NCI-H187 (cell line): ENCODE measurements at places on chromosomes 11 and 22.

DNA sequence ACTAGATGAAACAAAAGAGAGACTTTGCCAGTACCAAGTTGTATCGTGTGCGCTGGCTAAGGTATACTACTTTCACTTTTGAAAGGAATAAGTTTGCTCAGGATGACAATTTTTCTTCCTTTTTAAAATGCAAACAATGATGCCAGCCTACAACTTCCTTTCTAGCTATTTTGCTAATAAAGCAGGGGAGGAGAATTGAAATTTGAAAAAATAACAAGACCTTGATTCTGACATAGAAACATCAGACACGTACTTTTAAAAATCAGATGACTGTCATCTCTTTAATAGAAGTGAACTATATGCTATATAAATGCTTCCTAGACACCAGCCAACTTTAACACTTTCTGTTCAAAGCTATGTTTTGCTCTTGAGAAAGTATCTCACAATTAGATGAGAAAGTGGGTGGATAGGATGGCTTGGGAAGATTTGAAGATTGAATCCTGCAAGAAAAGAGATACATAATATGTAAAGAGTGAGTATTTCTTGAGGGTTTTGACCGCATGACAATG is 41.7 kb upstream of the BLID start:
- peak; percentile 63 for DNase-seq

DNA sequence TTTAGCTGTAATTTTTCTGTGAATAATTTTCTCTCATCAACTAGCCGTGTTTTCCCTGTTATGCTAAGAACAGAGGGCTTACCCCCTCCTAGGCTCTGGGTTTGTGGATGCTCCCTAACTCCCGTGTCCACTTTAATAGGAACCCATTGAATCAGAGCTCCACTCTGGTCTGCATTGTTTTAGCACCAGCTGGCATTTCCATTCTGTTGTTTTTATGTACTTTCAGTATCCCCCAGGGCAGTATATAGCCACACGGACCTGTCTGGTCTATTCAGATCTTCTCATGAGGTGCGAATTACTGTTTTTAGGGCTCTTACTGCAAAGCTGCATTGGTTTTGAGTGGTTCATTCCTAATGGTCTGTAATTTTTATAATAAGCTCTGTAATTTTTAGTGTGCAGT is 16.0 kb downstream of the POLD3 start:
- no peak for DNase-seq

DNA sequence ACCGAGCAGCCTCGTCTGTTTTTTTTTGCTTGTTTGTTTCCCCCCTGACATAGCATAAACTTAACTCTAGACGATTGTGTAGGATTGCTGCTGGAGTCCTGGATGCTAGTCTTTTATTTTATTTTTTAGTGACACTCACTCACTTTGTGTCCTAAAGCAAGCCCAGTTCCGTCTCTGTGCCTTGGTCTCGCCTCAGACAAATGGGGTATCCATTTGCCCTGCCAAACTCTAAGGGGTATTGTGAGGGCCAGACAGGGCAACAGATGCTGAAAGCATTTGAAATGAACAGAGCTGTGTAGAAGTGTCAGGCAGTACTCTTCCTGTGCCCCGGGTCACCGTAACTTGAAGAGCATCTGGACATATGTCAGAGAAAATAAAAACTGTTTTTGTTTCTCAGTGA is 34.8 kb upstream of the DKK3 start:
- DNase-seq = no peak

GRCh38 chr11:119085437-119085847 is 761 bp downstream of the HMBS start:
- DNase-seq = no peak

GRCh38 chr11:41486424-41486823 is 27.0 kb upstream of the LRRC4C start:
- DNase-seq = no peak

- DNase-seq = peak; percentile 66
Observed at GRCh38 chr11:65452806-65453490, 30.4 kb downstream of the NEAT1 start.

DNA sequence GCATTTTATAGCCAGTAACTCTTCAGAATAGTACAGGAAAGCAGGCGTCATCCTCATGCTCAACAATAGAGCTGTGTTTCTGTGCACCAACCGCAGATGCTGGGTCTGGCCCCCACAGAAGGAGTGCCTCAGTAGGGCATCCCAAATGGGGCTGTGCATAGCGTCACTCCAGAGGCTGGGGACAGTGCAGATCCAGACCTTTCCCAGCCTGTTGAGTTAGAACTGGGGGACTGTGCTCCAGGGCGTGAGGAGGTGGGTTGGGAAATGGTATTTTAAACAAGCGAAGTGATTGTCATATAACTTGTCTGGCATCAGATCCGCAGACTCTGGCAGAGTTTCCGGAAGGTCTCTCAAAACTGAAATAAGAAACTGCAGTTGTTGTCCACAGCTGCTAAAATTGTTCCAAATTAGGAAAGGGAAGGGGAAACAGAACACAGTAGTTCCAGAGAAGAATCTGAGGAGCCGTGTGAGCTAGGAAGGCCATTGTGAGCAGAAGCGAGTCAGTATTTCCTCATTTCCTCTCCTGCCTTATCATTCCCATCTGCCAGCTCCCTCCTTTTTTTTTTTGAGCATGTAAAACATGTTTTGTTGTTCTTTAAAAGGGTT is 52.2 kb downstream of the JAM3 start:
- no peak for DNase-seq

DNA sequence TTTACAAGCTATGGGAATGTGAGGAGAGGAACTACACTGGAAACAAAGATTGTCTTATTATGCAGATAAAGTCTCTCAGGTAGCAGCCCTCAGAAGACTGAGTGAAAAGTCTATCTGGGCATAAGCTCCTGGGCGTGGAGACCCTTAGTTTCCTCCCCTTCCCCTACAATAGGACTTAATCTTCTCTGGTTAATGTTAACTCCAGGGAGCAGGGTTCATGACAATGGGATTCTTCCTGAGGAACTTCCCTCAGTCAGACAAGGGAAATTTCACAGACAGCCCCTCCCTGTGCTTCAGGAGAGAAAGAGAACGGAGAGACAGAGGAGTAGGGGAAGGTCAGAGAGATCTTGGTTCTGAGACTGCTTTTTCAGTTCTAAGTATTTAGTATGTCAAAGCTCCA is 1428.6 kb downstream of the LRRC4C start:
- no peak for DNase-seq

GRCh38 chr22:46108564-46109473 is 41.5 kb upstream of the PPARA start:
- no peak for DNase-seq

DNA sequence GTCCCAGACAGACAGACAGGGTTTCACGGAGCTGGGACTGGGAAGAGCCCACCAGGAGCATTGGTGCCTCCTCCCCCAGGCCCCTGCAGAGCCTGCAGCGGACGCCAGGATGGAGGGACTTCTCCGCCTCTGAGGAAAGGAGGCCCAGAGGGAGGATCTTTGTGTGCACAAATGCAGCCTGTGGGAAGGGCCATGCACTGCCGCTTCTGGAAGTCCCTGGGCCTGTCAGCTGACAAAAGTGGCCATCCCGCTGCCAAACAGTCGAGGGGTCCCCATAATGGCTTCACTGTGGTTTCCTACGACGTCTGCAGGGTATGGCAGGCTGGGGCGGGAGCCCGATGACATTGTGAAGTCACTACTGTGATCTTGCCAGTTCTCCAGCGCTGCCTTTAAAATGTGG is 73.8 kb downstream of the TP53I11 start:
- no peak for DNase-seq

GRCh38 chr11:86196085-86196696 is 48.4 kb upstream of the EED start:
- DNase-seq = no peak

DNA sequence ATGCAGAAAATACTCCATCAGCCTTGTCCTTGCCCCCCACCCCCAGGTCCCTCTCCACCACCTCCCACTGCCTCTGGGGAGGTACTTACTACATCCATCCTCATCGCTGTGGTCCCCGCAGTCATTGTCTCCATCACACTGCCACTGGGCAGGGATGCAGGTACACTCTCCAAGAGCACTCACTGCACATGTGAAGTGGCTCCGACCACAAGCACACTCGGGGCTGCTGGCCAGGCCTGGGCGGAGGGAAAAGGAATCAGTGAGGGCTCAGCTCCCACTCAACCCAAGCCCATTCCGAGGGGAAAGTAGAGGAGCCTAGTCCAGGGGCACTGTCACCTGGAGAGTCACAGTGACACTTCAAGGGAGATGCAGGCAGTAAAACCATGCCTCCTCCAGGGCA is 15.7 kb downstream of the LRP4 start:
- no peak for DNase-seq

- no peak for DNase-seq
Observed at GRCh38 chr22:34588871-34589545, 476.9 kb upstream of the ISX start.

DNA sequence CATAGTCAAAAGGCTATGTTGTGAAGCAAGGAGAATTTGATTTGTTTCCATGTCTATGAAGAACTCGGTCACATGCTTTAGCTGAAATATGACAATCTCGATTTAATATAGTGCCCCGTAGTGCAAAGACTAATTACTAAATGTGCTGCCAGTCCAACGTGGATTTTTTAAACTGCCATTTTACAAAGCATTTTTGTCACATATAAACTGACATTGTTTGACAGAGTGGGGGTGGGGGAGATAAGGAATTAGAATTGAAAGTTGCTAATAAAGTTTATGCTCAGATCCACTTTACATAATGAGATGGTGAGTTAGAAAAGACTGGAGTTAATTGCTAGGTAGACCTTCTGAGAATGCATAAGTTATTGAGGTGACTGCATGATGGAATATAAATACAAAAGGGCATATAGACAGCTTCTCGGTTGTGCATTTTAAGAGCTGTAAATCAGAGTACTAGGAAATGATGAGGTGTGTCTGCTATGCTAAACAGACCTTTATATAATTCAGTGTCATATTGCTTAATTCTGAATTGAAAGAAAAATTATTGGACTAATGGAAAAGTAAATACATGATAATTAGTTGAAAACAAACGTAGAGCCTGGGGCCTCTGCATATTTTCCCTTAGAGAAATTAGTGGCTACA is 158.9 kb upstream of the MTNR1B start:
- DNase-seq = no peak

DNA sequence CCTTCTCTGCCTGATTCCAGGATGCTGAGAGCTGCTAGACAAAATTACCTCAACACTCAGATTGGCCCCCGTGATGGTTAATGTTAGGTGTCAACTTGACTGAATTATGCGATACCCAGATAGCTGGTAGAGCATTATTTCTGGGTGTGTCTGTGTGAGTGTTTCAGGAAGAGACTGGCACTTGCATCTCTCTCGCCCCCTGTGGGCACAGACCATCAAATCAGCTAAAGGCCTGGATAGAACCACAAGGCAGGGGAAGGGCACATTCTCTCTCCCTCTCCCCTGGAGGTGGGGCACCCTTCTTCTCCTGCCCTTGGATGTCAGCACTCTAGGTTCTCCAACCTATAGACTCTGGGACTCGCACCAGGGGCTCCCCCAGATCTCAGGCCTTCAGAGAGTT is 79.7 kb downstream of the KIRREL3 start:
- no peak for DNase-seq

GRCh38 chr11:33132510-33132909 is 28.8 kb downstream of the CSTF3 start:
- no peak for DNase-seq

DNA sequence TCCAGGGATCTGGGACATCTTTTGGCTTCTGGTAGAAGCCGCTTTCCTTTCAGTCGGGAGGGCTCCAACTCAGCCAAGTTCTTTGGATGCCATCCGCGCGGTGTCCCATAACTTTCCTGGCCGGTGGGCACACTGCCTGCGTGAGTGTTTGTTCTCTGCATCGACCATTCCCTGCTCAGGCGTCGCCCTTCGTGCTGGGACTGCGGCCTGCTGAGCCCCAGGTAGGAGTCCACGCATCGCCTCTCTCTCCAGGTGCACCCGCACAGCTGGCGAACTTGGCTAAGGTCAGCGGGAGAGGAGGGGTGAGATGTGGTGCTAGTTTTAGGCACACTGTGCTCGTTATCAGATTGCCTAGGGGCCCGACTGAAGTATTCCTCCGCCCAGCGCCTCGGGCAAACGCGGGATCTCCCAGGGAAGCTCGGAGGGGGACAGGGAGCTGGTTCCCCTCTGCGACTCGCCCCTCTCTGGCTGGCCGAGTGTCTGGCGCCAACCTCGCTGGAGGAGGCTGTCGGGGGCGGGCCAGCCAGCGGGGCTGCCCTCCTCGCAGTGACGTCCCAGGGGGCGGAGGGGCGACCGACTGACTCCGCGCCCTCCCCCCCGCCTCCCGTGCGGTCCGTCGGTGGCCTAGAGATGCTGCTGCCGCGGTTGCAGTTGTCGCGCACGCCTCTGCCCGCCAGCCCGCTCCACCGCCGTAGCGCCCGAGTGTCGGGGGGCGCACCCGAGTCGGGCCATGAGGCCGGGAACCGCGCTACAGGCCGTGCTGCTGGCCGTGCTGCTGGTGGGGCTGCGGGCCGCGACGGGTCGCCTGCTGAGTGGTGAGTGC is at the start of gene LAYN:
LAYN (plus strand) TSS at position 607 of the 823 bp plus-strand sequence; CDS start at position 731, 124 bp downstream.
- no peak for DNase-seq

GRCh38 chr11:65036931-65037330 is 4.1 kb upstream of the SAC3D1 start:
- no peak for DNase-seq

- no peak for DNase-seq
Observed at GRCh38 chr11:115927823-115928329, 423.7 kb upstream of the CADM1 start.

GRCh38 chr11:27290261-27291050 is 72.6 kb downstream of the CCDC34 start:
- DNase-seq = no peak

DNA sequence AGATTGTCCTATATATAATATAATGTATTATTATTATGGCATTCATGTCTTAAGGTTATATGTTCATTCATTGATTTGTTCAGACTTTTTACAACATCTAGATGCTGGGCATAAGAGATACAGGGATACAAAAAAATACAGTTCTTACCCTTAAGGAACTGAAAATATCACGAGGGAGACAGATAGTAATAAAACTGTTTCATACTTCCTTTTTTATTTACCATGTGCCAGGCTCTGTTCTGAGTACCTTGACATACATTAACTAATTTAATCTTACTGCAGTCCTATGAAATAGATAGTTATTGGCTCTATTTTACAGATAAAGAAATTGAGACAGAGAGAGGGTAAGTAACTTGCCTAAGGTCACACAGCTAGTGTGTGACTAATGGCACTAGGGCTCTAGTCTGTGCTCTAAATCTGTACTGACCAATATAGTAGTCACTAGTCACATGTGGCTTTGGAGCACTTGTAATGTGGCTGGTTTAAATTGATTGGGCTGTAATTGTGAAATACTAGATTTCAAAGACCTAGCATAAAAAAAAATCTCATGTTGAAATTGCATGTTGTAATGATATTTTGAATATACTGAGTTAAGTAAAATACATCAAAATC is 21.3 kb downstream of the TRIM44 start:
- no peak for DNase-seq

DNA sequence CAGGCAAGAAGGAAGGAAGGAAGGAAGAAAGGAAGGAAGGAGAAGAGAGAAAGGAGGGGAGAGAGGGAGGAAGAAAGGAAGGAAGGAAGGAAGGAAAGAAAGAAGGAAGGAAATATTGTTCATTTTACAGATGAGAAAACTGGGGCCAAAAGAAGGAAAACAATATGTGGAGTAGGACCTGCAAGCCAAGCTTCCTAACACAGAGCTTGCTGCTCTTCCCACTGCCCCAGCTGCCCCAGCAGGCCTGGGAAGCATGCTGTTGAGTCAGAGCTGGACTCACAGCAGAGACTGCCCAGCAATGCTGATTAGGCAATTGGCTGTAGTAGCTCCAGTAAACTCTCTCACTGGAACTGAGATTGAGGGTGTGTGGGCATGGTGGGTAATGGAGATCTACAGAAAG is 42.6 kb upstream of the SMCO4 start:
- DNase-seq = no peak
